ENCODE measurements at places on chromosomes 12 and 14.

GRCh38 chr14:51285120-51285519 is 45.1 kb downstream of the TMX1 start:
- DNase-seq = no peak

GRCh38 chr12:131266591-131267467 is 313.1 kb downstream of the ADGRD1 start:
- DNase-seq = no peak

GRCh38 chr14:68703093-68703492 is 89.8 kb downstream of the ZFP36L1 start:
- DNase-seq = no peak

GRCh38 chr14:76640923-76641395 is 120.3 kb upstream of the VASH1 start:
- DNase-seq = no peak

DNA sequence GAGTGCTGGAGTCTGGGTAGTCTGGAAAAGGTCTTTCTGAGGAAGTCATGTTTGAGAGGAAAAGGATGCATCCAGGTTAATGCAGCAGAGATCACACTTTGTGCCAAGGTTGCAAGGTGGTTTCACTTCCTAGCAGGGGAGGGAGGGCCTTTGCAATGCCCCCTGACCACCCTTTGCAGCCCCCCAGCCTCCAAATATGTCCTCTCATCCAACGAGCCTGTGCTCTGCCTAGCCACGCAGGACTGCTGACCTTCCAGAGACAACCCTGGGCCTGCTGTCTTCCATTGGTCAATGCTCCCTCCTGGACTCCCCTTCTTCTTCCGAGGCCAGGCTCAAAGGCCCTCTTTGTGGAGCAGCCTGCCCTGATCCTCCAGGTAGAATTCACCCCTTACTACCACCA is 47.3 kb upstream of the TUNAR start:
- DNase-seq = no peak

DNA sequence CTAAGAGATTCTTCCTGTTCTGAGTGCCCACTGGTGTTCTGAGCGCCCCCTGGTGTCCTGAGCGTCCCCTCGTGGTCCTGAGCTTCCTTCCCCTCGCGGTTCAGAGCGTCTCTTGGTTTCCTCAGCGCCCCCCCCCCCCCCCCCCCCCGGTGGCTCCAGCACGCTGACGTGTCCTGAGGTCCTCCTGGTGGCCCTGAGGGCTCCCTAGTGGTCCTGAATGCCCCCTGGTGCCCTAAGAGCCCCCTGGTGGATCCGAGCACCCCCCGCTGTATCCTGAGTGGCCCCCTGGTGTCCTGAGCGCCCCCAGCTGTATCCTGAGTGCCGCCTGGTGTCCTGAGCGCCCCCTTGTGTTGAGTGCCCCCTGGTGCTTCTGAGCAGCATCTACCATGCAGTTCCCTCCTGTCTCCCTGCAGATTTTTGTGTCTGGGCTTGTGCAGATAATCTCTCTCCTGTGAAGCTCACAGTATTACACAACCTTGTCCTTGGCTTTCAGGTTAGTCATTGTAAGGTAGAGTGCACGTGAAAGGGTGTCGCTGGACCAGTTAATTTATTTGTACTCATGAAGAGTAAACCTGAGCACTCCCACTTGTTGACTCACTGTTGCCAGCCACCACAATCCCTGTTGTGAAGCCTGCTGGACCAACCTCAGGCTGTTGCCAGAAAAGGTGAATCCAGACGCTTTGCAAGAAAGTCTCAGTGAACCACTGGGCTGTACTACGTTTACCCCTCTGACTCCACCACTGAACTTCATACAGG is 1168.4 kb downstream of the TMEM121 start:
- no peak for DNase-seq

DNA sequence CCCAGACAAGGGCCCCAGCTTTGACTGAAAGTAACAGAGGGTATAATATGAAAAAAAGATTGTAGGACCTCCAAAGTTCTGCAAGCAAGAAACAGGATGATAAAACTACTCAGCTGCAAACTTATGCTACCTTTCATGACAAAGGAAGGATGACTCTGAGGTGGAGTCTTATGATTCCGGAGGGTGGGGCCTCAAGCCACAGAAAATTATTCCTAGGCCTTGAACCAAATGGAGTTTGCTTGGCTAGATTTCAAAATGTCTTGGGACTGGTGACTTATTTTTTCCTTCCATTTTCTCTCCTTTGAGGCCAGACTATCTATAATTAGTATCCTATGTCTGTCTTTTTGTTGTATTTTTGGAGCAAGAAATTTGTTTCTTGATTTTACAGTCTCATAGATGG is 336.4 kb downstream of the LRIG3 start:
- DNase-seq = no peak

DNA sequence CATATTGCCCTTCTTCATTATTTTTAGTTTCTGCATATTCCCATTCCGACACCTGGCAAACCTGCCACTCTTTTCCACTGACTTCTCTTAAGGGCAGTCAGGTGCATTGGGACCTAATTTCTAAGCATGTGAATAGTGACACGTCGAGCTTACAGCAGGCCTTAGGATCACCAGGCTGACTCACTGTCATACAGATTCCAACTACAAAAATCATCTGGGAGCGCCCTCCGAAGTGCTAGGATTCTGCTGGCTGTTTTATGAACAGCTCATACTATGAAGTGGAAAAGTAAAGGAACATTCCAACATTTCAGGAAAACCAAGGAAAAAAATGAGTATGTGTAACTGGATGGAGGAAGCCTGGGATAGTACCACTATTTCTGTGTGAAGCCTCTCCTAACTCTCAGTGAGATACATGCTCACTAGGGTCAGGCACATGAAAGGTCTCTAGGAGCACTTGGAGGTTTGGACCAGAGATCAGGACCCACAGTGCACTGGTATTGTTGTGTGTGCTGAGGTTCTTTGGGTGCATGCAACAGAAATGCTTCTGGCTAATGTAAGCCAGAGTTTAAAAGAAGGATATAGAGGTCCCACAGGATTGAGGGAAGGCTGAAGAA is 257.4 kb downstream of the ZFP36L1 start:
- no peak for DNase-seq

DNA sequence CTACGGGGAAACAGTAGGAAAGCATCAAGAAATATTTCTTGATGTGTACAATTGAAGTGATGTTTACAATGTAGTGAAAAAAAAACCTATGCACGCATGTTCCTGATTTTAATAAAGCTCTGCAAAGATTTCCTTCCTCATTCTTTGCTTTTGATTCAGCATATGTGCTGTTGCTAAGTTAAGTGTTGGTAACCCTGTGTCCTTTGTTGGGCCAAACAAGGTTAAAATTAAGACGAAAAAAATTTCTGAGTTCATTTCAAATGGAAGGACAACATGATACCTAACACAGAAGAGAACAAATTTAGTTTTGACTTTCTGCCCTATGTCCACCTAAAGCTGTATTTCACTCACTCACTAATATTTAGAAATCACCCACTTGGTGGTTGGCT is 62.8 kb downstream of the PPP2R5C start:
- no peak for DNase-seq

DNA sequence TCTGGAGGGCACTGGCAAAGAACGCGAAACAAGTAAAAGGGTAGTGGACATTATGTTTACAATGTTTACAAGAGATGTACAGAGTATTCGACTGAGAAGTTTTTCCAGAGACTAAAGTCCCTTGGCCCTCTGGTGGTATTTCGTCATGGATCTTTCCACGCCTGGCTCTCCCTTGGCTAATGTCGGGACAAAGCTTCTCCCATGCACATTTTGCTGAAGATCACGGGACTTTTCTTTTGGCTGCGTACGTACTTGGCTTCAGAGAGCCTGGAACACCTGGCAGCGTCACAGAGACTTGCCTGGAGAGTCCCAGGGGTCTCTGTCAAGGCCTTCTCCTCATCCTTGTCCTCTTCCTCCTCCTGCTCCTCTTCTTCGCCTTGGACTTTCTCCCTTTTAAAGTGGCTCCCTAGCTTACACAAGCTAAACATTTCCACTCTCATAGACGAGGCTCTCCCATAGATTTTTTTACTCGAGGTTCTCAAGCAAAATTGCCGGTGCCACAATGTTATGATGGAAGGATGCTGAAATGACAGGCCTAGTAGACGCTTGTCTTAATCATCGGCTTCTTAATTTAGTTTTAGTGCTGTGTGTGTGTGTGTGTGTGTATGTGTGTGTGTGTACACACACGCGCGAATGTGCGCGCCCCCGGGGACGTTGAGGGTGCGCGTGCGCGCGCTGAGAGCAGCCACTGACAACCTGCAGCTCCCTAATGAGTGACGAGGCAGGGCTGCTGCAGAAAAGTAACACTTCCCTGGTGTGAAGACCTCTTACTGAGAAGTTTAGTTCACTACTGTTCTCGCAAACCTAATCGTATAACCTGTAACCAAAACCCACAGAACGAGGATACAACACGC is 4.9 kb upstream of the FOXG1 start:
- DNase-seq = no peak

DNA sequence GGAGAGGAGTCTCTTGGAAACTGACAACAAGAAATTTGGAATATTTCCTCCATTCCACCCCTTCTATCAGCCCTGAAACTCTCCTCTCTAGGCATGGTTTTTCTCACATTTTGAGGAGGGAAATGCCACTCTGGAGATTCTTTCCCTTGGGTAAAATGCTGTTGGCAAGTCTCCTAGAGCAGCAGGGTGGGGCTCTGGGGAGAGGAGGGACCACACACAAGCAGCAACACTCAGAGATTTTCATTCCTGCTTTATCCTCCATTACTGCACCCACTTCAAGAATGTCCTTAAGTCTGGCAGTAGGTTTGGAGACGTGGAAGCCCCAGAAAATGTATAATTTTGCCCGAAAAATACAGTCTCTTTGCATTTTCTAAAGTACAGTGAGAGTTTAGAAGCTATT is 130.8 kb upstream of the FLRT2 start:
- DNase-seq = no peak

DNA sequence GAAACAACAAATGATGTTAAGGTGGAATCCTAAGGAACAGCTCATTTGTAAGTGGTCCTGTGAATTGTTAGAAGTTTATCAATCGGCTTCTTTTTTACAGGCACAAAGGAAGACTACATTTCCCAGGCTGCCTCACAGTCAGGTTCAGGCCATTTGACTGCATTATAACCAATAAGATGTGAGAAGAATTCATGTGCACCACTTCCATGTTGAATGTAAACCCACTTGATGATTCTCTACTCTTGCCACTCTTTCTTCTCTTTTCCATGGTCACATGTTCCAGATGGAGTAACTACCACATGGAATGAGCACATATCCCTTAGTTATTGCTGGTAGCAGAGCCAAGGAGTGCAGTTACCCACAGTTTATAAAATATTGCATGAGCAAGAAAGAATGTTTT is 67.1 kb upstream of the GZMB start:
- no peak for DNase-seq

GRCh38 chr14:96126339-96126782 is 78.3 kb upstream of the BDKRB2 start:
- no peak for DNase-seq

DNA sequence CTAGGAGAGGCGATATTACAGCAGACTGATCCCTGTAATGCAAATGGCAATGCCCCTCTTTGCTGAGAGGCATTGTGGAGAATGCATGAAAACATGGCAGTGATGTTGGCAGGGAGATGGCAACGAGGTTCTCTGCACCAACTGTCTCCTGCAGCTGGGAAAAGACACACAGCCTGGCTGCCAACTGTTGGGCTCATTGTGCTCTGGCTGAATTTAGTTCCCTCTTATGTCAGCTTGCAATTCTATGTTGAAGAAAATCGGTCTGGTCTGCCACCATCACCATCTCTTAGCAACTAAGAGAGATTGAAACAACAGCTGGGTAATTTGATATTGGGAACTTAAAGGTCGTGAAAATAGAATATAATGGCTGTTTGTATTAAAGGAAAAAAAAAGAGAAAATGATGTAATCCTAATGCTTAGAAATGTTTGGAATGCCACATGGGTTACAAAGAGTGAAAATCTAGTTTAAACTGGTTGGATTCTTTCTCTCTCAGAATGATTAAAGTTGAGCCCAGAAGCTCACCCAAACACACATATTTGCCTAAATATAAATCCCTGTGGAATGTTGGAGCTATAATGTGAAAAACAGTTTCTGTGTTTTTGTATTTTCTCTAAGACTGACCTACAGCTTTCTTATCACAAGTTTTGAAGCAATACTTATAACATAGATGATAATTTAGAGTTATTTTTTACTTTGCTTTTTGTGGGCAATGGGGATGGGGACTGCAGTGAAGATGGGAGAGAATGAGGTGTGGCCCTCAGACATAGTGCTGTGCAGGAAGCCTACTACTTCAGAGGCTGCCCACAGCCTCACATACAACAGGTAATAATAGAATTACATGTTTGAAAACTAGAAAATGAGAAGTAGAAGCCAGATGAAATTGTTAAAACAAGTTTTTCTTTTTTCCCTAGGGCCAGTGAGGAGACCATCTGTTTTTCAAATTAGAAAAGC is 143.7 kb downstream of the AKAP6 start:
- no peak for DNase-seq

DNA sequence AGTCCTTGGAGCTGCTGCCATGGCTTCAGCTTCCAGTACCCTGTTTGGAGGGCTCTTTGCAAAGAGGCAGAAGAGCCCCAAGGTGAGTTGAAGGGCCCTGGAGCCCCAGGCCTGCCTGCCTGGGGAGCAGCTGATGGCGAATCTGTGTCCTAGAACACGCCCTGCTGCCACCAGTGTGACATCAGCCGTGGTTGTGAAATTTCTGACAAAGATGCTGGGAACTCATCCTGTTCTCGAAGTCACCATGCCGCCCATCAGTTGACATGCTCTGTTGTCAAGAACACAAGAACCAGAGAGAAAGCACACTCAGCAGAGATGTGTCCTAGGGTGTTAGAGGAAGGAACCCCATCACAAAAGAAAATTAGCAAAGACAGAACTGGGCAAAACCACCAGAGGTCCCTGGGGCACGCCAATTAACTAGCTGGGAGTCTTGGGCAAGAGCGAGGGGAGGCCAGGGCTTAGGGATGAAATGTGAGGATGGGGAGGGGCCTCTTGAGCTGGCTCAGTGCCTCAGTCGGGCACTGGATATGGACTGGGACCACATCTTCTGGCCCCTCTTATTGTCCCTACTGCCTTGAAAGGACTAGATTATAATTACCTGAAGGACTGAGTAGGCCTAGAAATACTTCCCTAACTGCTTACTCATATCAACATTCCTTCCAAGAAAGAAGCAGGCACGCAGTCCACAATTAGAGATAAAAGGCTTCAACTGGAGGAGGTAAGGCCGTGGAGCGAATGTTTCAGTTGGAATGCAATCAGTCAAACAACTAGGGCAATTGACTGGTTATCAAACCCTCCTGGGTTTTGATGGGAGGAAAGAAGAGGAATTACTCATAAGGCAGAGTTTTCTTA is 163.1 kb downstream of the CACNA1C start:
- no peak for DNase-seq

GRCh38 chr12:93152617-93153016 is 223.5 kb upstream of the EEA1 start:
- DNase-seq = no peak

- no peak for DNase-seq
Measured at GRCh38 chr14:64363265-64363846, 24.8 kb upstream of the MTHFD1 start.

All from NT2/D1 (cell line).